Tongue (tissue), 3 donors: ENCODE measurements at places on chromosomes 2 and 18. TPM values are rescaled to one million over a fixed set of nuclear protein-coding genes. Genes with fewer than 3 reads are reported as not detected.

GNAL gene
- 3.9 TPM for total RNA-seq

TMEM169 gene
- 1.4 TPM for total RNA-seq

SKOR2 gene
- not detected for total RNA-seq

C2orf69 gene
- total RNA-seq: 12.2 TPM

RBM44 gene
- total RNA-seq: 4.0 TPM

MBD2 gene
- total RNA-seq: 19.6 TPM

ASXL3 gene
- total RNA-seq: 4.3 TPM

ABCB11 gene
- total RNA-seq: not detected

CROCC2 gene
- not detected for total RNA-seq

EML6 gene
- total RNA-seq: 10.8 TPM

GCKR gene
- not detected for total RNA-seq

CREG2 gene
- 0.92 TPM for total RNA-seq

LHCGR gene
- 0.51 TPM for total RNA-seq

GREB1 gene
- 6.9 TPM for total RNA-seq

KLF11 gene
- 20.9 TPM for total RNA-seq

PPP1R1C gene
- 2.5 TPM for total RNA-seq

PDE6D gene
- total RNA-seq: 14.8 TPM

TPO gene
- total RNA-seq: 4.4 TPM

TTN gene
- 5,137 TPM for total RNA-seq

FBXO15 gene
- total RNA-seq: 0.21 TPM

TMEM237 gene
- 30.6 TPM for total RNA-seq

ORC4 gene
- total RNA-seq: 91.0 TPM

GPR39 gene
- 0.10 TPM for total RNA-seq

ZNF892 gene
- 11.7 TPM for total RNA-seq

IL36G gene
- total RNA-seq: not detected

LDLRAD4 gene
- 36.7 TPM for total RNA-seq

FOXD4L1 gene
- not detected for total RNA-seq

CCDC141 gene
- total RNA-seq: 39.1 TPM

UGT1A4 gene
- 1.6 TPM for total RNA-seq

DSG1 gene
- 17.2 TPM for total RNA-seq

DHRS9 gene
- total RNA-seq: 1.6 TPM

IFT172 gene
- total RNA-seq: 23.1 TPM

SOWAHC gene
- total RNA-seq: 23.0 TPM

MARCHF4 gene
- total RNA-seq: not detected

ALLC gene
- total RNA-seq: not detected

MYCN gene
- 7.3 TPM for total RNA-seq
